ENCODE measurements at places on chromosomes 7 and 10.

- H3K27ac ChIP-seq = no peak overlapping the region
- peaks cover 10% of the 10 kb centered on the region for H3K4me1 ChIP-seq
- DNase-seq = no peak
- no peaks in the 10 kb centered on the region for H3K27me3 ChIP-seq
- no peaks in the 10 kb centered on the region for H3K36me3 ChIP-seq
These were observed 180.3 kb downstream of the CCDC71L start for GRCh38 chr7:106480616-106481031.

DNA sequence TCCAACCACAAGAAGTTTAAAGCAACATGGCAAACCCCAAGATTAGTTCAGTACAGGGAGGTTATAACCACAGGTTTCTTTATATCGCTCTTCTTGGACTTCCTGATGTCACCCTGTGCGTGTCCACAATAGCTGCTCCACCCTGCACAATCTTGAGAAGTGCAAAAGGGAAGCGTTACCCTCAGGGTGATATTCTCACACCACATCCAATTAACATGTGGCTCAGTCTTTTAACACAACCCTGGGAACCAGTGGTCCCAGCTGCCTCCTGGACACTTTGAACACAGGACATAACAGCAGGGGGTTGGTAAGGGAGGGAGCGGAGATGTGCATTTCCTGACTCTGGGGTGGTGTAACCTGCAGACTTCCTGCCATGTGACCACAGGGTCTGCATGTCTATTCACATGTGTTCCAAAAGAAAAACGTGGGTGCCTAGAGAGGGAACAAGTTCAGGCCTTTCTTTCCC, 64.6 kb downstream of the GSAP start:
- DNase-seq = no peak
- no peak overlapping the region for H3K4me3 ChIP-seq
- H3K27me3 ChIP-seq = no peaks in the 10 kb centered on the region
- no peaks in the 10 kb centered on the region for H3K4me1 ChIP-seq

DNA sequence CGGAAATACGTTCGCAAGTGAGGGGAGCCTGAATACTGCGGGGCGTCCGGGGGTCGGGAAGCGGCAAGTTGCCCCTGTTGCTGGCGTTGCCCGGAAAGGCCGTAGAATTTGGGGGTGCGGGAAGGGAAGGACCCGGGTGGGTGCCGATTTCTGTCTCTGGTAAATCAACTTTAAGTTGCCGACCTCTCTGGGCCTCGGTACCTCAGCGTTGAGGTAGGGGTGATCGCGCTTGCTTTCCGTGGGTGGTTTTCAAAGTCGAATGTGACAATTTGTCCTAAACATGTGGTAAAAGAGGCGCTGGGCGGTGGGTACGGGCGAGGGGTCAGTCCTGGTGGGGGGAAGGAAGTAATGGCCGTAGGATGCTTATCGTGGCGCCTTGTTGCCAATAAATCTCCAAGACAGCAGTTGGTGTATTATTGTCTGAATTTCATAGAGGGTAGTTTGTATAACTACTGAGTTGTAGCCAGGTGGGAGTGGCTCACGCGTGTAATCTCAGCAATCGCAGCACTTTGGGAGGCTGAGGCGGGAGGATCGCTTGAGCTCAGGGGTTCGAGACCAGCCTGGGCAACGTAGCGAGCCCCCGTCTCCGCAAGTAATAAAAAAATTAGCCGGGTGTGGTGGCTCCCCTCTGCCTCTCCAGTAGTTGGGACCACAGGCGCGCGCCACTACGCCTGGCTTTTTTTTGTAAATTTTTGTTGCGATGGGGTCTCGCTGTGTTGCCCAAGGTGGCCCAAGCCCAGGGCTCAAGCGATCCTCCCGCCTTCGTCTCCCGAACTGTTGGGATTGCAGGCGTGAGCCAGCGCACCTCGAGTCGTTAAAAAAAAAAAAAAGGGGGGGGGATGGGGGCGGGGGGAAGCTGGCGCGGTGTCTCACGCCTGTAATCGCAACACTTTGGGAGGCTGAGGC, 644 bp downstream of the BUD23 start:
- no peaks in the 10 kb centered on the region for H3K27me3 ChIP-seq
- no peak for DNase-seq
- H3K36me3 ChIP-seq = peaks cover 4% of the 10 kb centered on the region
- H3K4me1 ChIP-seq = peaks cover 6% of the 10 kb centered on the region

- H3K27ac ChIP-seq = no peak overlapping the region
- DNase-seq = no peak
- no peaks in the 10 kb centered on the region for H3K36me3 ChIP-seq
- no peak overlapping the region for H3K4me3 ChIP-seq
These were observed 104.5 kb upstream of the INSYN2A start for GRCh38 chr10:127300868-127301321.

DNA sequence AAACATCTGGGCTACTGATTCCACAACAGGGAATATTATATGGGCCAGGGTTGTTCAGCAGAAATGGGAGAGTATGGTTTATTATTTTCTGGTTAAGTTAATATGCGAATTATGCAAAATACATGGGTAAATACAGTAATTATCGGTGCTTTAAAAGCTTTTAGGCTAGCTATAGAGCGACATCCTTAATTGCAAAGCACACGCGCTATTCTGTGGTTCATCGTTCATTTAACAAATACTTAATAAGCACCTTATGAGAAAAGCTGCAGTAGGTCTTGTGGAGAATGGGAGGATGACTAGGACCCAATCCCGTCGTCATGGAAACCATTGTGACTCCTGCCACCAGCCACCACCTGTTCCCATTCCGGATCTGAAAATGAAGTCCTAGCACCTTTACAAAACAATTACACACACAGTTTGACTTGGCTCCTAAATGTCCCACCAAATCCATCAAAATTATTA, 623 bp upstream of the CEP41 start:
- H3K4me1 ChIP-seq = peaks cover 2% of the 10 kb centered on the region
- peak overlapping the region; percentile 95 for H3K27ac ChIP-seq
- no peaks in the 10 kb centered on the region for H3K27me3 ChIP-seq
- no peaks in the 10 kb centered on the region for H3K36me3 ChIP-seq

GRCh38 chr7:154183946-154184345, 131.7 kb downstream of the DPP6 start:
- H3K27me3 ChIP-seq = no peaks in the 10 kb centered on the region
- DNase-seq = no peak
- no peaks in the 10 kb centered on the region for H3K4me1 ChIP-seq
- no peaks in the 10 kb centered on the region for H3K36me3 ChIP-seq
- H3K27ac ChIP-seq = no peak overlapping the region

GRCh38 chr10:43502931-43503330, 66.0 kb downstream of the ZNF487 start:
- H3K27me3 ChIP-seq = no peaks in the 10 kb centered on the region
- no peaks in the 10 kb centered on the region for H3K36me3 ChIP-seq
- H3K4me1 ChIP-seq = no peaks in the 10 kb centered on the region
- H3K4me3 ChIP-seq = no peak overlapping the region

DNA sequence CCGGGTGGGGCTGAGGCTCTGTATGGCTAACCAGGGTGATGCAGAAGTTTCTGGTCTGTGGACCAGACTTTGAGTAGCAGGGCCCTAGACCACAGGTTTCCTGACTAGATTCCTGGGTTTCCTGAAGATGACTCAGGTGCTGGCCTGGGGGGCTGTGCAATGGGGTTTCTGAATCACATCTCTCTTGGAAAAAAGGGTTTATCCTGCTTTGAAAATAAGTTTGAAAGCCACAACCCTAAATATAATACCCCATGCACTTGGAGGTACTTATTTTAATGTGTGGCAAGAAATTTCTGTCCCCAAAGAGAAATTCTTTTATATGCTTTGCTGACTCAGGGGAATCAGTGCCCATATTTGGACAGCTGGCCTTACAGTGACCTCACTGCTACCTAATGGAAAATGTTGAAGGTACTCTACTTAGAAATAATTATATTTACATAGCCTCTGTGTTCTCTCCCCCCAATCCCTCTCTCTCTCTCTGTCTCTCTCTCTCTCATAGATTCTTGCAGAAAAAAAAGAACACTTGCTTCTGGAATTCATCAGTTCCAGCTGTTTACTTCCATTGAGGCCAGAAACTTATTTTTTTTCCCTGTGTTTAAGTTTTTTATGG, 184.4 kb upstream of the LYZL2 start:
- H3K36me3 ChIP-seq = no peaks in the 10 kb centered on the region
- peaks cover 35% of the 10 kb centered on the region for H3K4me1 ChIP-seq
- H3K4me3 ChIP-seq = no peak overlapping the region
- H3K27me3 ChIP-seq = no peaks in the 10 kb centered on the region
- H3K27ac ChIP-seq = no peak overlapping the region

DNA sequence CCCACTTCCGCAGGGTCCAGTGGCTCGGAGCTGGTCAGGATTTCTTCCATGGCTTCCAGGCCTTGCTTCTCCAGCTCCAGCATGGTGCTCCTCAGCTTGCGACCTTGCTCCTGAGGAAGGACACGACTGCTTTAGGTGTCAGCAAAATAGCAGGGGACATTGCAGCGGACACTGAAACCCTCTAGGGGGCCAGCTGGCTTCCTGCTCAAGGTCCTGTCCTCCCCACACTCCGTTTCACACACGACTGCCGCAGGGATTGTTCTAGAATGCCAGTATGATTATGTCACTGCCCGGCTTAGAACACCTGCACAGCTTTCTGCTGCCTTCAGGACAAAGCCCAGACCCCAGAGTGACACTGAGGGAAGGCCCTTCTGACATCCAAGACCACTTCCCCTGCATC, 65.6 kb downstream of the SCRN1 start:
- no peak overlapping the region for H3K4me3 ChIP-seq
- no peaks in the 10 kb centered on the region for H3K27me3 ChIP-seq
- no peaks in the 10 kb centered on the region for H3K4me1 ChIP-seq
- no peak overlapping the region for H3K27ac ChIP-seq

DNA sequence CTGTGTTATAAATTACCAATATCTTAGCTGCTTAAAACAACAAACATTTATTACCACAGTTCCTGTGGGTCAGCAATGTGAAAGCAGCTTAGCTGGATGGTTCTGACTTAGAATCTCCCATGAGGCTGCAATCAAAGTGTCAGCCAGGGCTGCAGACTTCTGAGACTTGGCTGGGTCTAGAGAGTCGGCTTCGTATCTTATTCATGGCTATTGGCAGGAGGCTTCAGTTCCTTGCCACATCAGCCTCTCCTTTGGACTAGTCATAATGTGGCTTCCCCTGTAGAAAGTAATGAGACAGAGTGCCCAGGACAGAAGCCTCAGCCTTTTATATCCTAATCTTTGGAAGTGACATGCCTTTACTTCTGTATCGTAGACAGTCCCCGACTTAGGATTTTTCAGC, 27.3 kb downstream of the RALA start:
- H3K36me3 ChIP-seq = peaks cover 2% of the 10 kb centered on the region
- no peaks in the 10 kb centered on the region for H3K27me3 ChIP-seq
- no peak overlapping the region for H3K4me3 ChIP-seq
- peak; percentile 87 for DNase-seq

GRCh38 chr10:24952143-24952706, at the start of gene PRTFDC1:
Gene PRTFDC1 (minus strand): TSS chr10:24952606. CDS start chr10:24952575, 31 bp downstream.
- peak within 1 kb of the TSS; percentile 54 for H3K4me3 ChIP-seq
- peak within 1 kb of the TSS; percentile 93 for H3K27ac ChIP-seq
- H3K4me1 ChIP-seq = peaks cover 15% of the 10 kb centered on the region
- no peaks in the 10 kb centered on the region for H3K27me3 ChIP-seq
- H3K36me3 ChIP-seq = no peaks in the 10 kb centered on the region
- peak; percentile 56 for DNase-seq

DNA sequence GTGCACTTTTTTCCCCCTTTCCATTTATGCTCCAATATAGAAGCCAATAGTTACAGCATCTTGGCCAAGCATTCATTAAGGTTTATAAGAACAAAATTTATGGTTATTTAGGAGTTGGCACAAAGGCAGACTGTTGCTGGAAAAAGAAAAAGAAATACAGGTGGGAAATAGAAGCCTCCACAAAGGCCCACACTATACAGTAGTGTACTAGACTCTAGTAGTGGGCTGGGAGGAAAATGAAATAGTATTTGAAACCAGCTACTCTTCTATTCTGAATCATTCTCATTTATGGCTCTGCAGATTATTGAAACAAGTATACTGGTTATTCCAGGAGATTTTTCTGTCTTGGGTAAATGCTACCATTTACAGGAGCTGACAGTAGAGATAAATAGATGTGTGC, 80.9 kb upstream of the CDK6 start:
- H3K36me3 ChIP-seq = no peaks in the 10 kb centered on the region
- H3K4me3 ChIP-seq = no peak overlapping the region
- H3K27me3 ChIP-seq = no peaks in the 10 kb centered on the region
- peak; percentile 1 for DNase-seq
- H3K27ac ChIP-seq = no peak overlapping the region

DNA sequence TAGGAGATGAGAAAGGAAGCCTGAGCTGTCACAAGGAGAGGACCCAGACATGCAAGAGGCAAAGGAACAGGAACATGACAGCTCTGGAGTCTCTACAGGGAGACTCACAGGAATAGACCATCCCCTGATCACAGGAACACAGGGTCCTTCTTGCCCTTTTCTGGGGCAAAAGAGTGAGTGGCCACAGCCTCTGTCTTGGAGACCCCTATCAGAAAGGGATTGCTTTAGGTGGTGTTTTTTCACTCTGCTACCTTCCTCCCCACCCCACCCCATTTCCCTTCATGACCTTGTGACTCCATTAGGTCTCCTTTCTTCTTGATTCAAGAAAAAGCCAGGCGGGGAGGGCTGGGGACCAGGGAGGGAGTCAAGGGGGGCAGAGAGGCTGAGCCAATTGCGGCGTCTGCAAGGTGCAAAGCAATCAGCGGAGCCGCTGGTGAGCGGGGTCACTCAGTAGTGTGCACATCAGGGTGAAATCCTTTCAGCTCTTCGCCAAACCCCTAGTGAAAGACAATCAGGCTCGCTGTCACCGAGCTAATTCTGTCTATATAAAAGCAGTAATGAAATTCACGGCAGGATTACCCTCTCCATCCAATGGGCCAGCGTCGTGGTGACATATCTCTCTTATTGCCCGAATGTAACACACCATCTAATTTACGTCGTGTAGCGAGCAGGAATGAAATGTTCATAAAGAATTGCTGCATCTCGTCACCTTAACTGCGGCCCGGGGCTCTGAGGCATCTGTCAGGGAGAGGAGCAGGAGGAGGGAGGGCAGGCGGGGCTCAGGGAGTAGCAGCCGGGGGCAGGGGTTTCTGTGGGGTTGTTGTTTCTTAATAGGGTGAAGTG, 31.5 kb upstream of the BTRC start:
- no peak for DNase-seq
- H3K4me3 ChIP-seq = no peak overlapping the region
- no peaks in the 10 kb centered on the region for H3K4me1 ChIP-seq
- no peak overlapping the region for H3K27ac ChIP-seq
- H3K36me3 ChIP-seq = no peaks in the 10 kb centered on the region

GRCh38 chr7:127995156-127995880, 35.9 kb downstream of the LRRC4 start:
- no peak overlapping the region for H3K4me3 ChIP-seq
- no peak overlapping the region for H3K27ac ChIP-seq
- peaks cover 12% of the 10 kb centered on the region for H3K4me1 ChIP-seq
- no peaks in the 10 kb centered on the region for H3K36me3 ChIP-seq
- no peaks in the 10 kb centered on the region for H3K27me3 ChIP-seq

Measured in fibroblast of lung (primary cell).